Nucleus accumbens (tissue), 56 donors: ENCODE measurements at places on chromosomes 2 and 18.

DNA sequence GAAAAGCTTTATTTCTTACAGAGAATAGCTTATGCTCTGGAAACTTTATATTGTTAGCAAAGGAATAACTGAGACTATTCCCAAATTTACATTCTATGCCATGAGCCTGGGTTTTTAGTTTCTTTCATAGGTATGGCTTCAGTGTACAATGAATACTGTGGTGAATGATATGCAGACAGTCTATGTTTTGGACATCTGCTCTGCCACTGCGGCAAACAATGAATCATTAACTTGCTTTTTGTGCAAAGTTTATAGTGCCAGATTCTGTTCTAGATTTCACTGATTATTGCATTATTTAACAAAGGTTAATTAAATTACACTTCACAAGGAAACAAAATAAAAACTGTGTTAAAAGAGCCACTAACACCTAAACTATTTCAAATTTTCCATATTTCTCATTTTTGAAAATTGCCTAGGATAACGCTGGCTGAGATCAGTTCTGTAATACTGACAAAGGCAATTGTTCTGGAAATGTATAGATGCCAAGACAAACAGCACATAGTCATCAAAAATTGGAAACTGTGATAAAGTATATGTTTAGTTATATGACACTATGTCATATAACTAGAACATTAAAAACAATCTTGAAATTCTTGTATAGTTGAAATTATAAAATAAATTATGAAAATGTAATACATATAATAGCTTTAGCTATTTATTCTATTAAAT is 74.7 kb downstream of the ITSN2 start:
- DNase-seq: no peak

GRCh38 chr2:46644690-46645385 is 165.5 kb downstream of the TMEM247 start:
- no peak for DNase-seq

DNA sequence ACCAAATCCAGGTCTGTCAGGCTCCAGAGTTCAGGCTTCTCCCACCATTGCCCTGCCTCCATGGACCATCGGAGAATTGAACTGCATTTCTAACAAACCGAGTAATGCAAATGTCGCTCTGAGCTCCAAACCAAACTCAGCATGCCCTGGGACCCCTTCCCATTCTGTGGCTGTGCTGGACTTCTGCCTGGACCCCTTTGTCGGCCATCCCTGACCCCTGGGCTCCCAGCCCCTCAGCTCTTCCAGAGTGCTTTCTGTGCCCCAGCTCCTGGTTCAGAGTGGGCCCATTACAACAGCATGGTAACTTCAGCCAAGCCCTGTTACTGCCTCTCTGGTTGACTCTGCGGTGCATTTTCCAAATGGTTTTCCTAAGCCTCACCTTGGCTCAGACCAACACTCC is 55.1 kb upstream of the MAPRE3 start:
- no peak for DNase-seq

GRCh38 chr2:45844796-45845457 is 193.5 kb downstream of the PRKCE start:
- no peak for DNase-seq

DNA sequence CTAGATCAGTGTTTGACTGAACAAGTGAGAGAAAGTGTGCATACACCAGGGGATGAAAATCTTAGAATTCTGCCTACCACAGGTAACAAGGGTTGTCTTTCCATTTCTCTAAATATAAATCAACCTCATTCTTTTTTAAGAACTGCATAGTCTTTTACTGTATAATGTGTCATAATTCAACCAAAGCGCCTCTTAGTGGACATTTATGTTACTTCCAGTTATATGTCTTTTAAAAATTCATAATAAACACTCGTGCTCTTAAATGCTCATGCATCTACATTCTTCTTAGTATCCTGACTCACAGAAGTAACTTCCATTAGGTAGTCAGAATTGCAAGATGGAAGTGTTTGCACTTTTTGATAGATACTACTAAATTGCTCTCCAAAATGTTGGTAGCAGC is 76.2 kb downstream of the CHRNA1 start:
- no peak for DNase-seq

DNA sequence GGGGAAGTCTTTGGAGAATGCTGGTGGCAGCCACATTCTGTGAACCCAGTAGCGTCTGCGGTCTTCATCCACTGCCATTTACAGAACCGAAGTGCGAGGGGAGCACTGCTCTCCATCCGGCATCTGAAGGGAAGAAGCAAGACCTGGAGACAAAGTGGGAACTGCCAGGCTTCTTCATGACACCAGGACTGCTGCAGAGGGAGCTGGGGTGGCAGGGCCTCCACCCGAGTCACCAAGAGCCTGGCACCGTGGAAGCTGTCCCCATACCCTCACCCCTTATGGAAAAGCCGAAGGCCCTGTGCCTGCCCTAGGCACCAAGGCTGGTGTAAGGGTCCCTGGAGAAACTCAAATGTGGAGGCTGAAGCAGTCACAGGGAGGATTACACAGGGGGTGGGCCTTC is 79.8 kb downstream of the CIB4 start:
- DNase-seq: no peak

DNA sequence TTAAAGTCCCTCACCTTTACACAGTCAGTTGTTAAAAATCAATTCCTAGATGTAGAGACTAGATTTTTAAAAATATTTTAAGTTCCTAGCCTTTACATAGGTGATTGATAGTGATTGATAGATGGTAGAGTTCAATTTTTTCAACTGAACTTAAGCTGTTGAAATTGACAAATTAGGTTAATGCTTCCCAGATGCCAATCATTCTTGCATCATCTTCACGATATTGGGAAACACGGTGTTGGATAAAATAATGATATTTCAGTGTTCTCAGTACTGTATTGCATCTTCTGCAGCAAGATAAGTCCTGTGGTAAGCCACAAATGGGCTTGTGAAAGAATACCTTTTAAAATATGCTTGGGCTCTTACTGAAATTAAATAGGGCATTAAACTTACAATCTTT is 667.6 kb downstream of the STK39 start:
- no peak for DNase-seq

DNA sequence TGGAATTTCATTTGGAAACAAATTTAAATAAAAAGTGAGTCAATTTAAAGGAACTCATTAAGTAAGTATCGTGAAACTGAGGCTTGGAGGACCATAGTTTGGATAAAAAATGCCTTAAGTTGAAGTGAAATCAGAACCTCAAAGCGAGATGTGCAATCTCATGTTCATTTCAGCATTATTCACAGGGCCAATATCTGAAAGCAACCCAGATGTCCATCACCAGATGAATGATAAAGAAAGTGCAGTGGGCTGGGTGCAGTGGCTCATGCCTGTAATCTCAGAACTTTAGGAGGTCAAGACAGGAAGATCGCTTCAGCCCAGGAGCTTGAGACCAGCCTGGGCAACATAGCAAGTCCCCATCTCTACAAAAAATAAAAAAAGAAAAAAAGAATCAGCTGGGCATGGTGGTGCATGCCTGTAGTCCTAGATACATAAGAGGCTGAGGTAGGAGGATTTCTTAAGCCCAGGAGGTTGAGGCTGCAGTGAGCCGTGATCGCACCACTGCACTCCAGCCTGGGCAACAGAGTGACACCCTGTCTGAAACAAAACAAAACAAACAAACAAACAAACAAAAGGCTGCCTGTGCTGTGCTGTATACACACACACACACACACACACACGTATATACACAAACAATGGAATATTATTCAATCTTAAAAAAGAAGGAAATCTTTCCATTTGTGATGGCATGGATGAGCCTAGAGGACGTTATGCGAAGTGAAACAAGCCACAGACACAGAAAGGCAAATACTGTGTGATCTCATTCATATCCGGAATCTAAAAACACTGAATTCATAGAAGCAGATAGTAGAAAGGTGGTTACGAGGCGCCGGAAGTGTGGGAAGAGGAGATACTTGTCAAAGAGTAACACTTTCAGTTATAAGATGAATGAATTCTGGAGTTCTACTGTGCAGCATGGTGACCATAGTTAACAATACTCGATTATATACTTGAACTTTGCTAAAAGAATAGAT is 14.5 kb downstream of the SH3RF3 start:
- no peak for DNase-seq

- no peak for DNase-seq
Measured at GRCh38 chr2:242019344-242019743, 149.8 kb downstream of the RTP5 start.

DNA sequence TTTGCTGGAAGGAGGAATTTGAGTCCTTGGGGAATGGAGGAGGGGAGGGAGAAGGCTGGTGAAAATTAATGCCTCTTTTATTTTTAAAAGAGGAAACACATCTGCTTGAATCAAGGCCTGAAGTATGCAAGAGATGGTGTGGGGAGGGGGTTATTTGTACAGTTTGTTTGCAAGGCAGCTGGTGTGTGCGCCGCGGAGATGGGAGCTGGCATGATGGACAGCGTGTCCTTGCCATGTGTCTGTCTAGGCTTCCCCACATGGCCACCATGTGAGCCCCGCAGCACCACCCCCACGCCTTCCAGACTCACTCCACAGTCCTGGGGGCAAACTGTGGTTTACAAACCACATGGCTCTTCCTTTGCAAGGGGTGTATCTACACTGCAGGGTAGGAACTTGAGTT is 154.8 kb upstream of the APCDD1 start:
- no peak for DNase-seq

- DNase-seq: no peak
Measured at GRCh38 chr2:239002954-239003623, 155.2 kb downstream of the TWIST2 start.

DNA sequence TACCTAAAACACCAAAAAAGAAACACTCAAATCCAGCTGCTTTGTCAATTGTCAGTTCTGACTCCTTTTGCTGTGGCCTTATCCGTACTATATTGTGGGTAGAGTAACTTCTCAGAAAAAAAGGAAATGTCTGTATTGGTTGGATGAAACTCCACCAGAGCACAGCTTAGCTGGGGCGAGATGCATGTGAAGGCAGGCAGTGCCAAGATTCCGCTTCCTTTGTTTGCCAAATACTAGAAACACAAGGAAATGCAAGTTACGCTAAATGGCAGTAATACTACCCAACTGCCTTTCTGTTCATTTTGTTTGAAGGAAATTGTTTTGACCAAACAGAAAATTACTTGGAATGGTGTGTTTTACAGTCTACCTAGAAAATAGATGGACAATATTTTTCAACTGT is 10.0 kb downstream of the KLF11 start:
- no peak for DNase-seq

- DNase-seq: no peak
Measured at GRCh38 chr18:30925795-30926194, 116.7 kb downstream of the DSC3 start.

DNA sequence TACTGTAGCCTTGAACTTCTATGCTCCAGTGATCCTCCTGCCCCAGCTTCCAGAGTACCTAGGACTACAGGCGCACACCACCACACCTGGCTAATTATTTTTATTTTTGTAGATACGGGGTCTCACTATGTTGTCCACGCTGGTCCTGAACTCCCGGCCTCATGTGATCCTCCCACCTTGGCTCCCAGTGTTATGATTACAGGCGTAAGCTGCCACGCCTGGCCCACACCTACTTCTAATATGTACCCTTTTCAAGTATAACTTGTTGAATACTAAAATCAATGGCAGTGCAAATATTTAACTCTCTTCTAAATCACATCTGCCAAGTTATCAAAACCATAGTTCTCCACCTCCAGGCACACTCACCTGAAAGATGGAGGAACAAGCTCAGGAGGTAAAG is 58.7 kb downstream of the ITSN2 start:
- no peak for DNase-seq

DNA sequence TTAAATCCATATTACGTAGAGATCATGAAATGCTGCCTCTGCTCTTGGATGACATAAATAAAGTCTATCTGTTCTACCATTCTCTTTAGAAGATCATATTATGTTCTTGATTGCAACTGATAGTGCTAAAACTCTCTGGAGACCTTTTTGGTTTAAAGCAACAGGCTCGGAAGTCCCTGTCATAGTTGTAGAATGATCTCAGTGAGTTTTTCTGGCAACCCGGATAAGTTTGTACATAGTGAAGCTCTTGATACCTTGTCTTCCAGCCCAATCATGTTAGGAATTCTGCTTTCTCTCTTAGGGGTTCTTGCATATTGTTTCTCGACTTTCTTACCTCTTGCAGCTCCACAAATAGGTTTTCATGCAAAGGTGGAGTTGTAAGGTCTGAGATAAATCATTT is 156.1 kb downstream of the TTC27 start:
- no peak for DNase-seq

GRCh38 chr2:73503992-73504570 is 118.4 kb downstream of the ALMS1 start:
- DNase-seq: no peak

DNA sequence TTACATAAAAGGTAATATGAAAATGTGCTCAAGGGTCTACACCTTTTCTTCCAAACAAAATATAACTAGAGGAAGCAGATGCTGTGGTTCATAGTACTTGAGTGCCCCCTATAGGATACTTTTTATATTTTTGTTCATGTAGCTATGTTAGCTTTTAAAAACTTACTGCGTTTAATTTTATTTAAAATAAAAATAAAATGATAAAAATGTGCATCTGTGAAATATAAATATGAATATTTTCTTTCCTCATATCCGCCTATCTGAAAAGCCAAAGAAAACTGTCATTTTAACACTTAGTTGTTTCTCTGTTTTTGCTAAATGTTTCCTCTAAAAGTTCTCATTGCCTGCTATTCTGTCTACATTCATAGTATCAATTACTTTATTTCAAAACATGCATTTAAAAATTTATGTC is 9.6 kb upstream of the LRP1B start:
- no peak for DNase-seq

DNA sequence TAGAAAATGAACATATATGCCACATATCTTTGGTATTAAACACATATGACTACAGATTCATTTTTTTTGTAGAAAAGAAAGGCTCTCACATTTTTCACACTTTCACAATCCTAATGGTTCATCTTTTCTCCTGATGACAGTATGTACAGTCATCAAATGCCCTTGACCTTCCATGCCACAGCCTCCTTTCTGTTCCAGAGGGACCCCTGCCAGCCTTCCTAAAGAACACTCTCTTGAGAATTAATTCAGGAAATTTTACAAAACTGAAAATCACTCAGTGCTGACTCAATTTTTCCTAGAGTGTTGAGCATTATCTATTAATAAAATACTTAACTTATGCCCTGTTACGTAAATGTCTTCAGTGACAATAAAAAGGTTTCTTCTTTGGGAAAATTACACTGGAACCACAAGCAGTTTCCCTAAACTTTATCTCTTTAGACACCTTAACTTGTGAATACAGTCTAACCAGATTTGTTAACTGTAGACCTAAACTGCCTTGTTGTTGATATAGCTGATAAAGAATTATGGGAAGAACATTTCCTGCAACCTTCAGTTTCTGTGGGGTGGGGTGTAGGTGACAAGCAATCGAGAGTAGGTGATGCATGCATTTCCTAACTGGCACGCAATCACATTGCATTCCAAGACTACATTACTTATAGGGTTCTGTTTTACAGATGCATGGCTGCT is 15.3 kb upstream of the ACOXL start:
- DNase-seq: no peak

- no peak for DNase-seq
Measured at GRCh38 chr2:155391613-155392130, 693.2 kb downstream of the KCNJ3 start.
